ENCODE measurements at places on chromosomes 11 and 22.

GRCh38 chr22:29478326-29479276 is 1.4 kb upstream of the NEFH start:
- no peak for DNase-seq

DNA sequence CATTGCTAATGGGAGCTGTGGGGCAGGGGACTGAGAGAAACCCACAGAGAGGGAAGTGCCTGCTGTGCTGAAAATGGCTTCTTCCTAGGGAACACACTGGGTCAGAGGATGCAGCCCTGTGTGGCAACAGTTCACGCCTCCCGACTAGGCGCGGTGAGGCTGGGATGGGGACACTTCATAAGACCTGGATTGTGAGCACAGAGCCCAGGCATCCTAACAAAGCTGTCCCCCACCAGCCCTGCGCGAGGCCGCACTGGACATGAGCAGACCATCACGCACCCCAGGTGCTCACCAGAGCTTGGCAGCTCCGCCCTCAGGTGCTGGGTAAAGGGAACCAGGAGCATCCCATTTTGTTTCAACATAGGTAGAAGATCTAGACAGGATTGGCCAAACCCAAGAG is 1.8 kb upstream of the KRTAP5-4 start:
- DNase-seq: no peak

- DNase-seq: no peak
Observed at GRCh38 chr11:34302046-34302921, 55.5 kb downstream of the ABTB2 start.

- no peak for DNase-seq
Observed at GRCh38 chr11:15591112-15591537, 476.4 kb downstream of the INSC start.

DNA sequence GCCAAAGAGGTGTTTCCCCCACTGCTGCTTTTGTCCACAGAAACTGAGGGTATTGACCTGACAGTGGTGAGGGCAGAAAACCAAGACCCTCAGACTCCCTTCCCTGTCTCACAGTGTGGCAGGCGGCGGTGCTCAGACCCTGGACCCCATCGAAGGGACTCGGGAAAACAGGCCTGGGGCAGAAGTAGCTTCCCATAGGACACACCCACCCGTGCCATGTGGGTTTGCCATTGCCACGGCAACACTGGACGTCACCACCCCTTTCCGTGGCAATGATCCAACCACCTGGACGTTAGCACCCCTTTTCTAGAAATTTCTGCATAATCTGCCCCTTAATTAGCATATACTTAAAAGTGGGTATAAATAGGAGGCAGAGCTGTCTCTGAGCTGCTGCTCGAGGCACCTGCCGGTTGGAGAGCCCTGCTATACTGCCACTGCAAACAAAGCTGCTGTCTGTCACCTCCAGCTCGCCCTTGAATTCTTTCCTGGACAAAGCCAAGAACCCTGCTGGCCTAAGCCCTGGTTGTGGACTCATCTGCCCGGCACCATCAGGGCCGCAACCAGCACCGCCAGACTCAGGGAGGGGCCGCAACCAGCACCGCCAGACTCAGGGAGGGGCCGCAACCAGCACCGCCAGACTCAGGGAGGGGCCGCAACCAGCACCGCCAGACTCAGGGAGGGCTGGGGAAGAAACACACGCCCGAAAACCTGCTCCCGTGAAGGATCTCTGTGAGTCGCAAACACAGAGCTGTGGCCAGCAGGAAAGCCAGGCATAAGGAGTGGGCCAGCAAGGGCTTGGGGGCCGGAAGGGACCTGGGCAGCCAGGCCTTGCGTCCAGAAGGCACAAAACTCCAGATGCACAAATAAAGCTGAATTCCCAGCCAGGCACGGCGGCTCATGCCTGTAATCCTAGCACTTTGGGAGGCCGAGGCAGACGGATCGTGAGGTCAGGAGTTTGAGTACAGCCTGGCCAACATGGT is 10.4 kb downstream of the MLC1 start:
- DNase-seq: peak; percentile 37

DNA sequence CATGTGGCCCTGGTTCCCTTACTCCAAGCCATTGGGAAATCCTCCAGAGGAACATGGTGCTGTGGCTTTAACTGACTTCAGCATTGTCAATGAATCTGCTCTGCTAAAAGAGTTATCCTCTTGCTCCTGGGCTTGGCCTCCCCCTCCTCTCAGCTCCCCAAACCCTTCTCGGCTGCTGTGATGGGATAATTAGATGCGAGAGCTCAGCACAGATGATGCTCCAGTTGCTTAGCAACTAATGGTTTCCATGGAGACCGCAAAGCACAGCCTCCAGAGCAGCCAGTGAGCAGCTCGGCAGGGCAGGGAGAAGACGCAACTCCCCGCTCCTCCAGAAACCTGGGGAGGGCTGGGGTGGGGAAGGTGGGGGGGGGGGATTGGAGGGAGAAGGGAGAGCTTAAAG is 2.8 kb upstream of the UPK2 start:
- peak; percentile 33 for DNase-seq

DNA sequence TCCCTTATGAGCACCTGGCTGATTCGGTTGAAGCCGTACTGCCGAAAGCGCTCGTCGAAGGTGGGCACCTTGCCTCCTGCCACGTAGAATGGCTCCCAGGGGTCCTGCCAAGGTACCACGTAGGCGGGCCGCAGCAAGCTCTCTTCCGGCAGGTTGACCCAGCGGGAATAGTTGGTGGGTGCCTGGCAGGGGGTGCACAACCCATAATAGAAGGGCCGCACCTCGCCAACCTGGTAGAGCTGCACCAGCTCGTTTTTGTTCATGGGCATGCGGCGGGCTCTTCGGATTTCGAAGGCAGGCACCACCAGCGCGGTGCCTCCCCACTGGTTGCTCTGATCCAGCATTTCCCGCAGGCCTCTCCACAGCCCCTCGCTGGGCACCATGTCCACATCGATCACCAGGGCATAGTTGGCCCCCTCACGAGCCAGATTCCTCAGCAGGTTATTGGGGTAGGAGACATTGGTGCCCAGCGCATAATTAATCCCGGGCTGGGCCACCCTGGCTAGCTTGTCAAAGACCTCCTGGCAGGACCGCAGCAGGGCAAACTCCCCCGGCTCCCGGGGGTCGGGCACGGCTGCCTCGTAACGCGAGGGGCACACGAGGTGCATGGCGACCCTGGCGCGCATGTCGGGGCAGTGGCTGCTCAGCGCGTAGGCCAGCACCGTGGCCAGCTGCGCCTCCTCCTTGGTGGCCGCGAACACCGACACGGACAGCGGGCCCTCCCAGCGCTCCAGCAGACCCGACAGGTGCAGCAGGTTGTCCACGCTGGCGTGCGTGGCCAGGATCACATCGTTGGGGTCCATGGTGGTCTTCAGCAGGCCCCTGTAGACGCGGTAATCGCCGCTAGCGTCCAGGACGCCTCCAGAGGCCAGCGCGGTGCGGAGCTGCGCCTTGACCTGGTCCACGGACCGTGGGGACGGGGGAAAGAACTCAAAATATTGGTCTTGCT is 679 bp downstream of the B4GAT1 start:
- no peak for DNase-seq

DNA sequence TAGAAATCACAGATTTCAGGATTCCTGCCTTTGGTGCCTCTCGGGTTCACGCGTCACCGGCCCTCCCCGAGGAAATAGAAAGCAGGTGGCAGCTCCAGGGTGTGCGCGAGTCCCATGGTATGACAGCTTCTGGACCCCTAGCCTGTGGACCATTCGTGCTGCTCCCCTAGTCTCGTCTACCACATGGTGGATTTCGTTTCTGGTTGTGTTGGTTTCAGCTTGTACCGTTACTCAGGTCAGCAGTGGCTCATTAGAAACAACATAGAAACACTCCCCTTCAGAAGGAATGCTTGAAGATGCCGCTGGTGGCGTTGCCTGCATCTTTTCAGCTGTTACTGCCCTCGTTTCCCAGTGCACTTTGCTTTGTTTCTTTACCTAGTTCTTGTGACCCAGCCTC is 700 bp downstream of the TTC17 start:
- DNase-seq: no peak

DNA sequence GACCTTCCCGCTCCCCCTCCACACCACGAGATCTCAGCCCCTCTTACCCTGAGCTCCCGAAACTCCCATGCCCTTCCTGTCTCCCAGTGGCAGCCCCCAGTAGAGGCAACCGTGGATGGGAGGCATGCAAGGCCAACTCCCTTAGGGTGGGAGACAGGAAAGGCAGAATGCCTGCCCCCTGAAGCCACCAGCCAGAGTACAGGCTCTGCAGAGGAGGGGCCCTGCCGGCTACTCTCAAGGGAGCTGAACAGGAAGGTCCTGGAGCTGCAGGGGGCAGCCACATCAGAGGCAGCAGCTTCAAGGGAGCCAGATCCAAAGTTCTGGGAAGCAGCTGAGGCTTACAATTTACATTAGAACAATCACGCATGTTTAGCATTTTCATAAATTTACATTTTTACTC is 38.3 kb downstream of the PDE2A start:
- DNase-seq: no peak
